ENCODE measurements at places on chromosomes 4 and X. TPM values are rescaled to one million over a fixed set of nuclear protein-coding genes. Genes with fewer than 3 reads are reported as not detected.

NAA11 gene
- total RNA-seq, result not detected

DCHS2 gene
- 0.02 TPM for total RNA-seq

ZCCHC12 gene
- not detected for total RNA-seq

GRCh38 chr4:21749924-21750323, 198.6 kb downstream of the KCNIP4 start:
- H3K27ac ChIP-seq, result no peak overlapping the region
- no peaks in the 10 kb centered on the region for H3K27me3 ChIP-seq
- no peak overlapping the region for H3K4me3 ChIP-seq

- no peak for DNase-seq
- H3K27me3 ChIP-seq, result no peaks in the 10 kb centered on the region
- H3K27ac ChIP-seq, result no peak overlapping the region
- H3K4me1 ChIP-seq, result no peaks in the 10 kb centered on the region
- no peak overlapping the region for H3K4me3 ChIP-seq
Observed at GRCh38 chrX:1137531-1137930, 74.9 kb downstream of the CRLF2 start.

DNA sequence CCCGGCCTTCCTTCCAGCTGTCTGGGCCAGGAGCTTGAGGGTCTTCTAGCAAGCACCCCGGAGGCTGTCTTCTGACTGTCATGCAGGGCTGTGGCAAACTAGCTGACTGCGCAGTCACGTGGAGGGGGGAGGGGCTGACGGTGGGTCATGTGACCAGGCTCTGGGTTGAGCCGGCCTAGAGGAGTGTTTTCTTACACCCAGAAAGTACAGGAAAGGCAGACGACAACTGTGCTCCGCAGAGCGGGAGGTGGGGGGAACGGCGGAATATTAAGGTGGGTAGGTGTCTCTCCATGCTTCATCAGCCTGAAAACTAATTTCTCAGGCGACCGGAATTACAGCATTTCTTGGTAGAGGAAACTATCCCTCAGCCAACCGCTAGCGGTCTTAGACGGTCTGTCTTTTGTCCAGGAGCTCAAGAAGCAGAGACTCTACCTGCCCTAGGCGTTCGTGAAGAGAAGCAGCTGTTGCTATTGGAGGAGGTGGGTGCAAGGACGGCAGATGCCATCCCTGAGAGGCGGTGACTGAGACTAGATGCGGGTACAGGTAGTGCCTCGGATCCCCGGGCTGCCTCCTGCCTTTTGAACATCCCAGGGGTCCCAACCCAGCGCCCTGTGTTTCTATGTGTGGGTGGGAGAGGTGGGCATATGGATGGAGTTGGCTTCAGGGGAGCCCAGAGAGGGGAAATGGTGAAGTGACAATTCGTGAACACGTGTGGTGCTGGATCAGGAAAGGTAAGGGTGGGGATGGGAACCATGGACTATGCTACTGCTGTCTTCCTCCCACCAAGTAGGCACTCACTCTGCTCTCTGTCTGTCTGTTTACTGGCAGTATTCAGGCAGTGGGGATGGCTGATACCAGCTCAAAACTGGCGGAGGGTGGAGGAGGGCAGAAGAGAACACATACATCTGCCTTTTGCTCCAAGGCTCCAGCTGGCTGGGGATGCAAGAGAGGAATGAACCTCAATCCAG, 8.8 kb downstream of the GPRASP1 start:
- H3K4me3 ChIP-seq, result peak overlapping the region; percentile 92
- H3K36me3 ChIP-seq, result peaks cover 4% of the 10 kb centered on the region
- no peaks in the 10 kb centered on the region for H3K27me3 ChIP-seq
- peak overlapping the region; percentile 92 for H3K27ac ChIP-seq

DNA sequence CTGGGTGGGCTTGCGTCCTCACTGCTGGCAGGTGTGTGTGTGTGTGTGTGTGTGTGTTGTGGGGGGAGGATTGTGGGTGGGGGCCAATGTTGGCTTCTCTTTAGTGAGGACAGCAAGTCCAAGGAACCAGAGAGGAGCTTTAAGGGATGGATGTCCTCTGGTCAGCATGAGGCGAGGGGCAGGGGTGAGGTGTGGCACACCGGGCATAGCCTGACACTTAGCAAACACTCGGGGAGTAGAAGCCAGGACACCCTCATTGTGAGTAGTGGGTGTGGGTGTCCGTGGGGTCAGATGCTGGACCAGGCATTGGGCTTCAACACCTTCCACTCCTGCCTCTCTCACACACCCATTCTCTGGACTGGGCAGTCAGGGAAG, 2.8 kb downstream of the SORCS2 start:
- no peak overlapping the region for H3K27ac ChIP-seq
- H3K36me3 ChIP-seq, result no peaks in the 10 kb centered on the region
- DNase-seq, result no peak
- no peak overlapping the region for H3K4me3 ChIP-seq

DNA sequence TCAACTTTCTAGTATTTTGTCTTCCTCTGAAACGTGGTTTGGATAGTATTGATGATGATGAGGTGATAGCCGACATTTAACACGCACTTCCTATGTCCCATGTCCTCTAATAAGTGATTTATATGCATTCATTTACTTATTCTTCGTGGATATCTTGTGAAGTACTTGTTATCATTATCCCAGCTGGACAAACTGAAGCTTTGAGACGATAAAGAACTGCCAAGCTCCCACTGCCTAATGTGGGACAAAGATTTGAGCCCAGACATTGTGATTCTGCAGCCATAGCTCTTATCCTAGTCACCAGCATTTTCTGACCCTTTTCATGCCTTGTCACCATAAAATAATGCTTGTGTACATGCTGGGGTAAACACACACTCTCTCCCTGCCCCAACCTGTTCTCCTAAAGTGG, 92.5 kb downstream of the RAPGEF2 start:
- H3K4me1 ChIP-seq, result peaks cover 7% of the 10 kb centered on the region
- no peak overlapping the region for H3K27ac ChIP-seq
- no peaks in the 10 kb centered on the region for H3K27me3 ChIP-seq
- peaks cover 13% of the 10 kb centered on the region for H3K36me3 ChIP-seq

DNA sequence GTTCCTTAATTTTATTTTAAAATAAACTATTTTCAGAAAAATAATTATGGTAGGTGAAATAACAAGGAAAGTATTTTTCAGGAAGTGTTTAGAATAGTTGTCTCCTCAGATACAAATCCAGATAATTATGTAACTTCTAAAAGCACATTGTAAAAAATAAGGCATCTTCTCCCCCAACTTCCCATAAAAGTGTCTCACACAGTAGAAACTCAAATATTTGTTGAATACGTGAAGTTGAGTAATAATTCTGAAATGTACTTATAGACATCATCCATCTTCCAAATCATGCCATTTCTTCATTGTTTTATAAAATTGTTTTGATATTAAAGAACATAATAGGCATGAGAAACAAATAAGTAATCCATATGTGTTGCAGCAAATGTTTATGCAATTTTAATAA, 18.0 kb downstream of the SHISA3 start:
- no peak for DNase-seq
- H3K27ac ChIP-seq, result no peak overlapping the region
- no peak overlapping the region for H3K4me3 ChIP-seq
- H3K4me1 ChIP-seq, result no peaks in the 10 kb centered on the region
- no peaks in the 10 kb centered on the region for H3K27me3 ChIP-seq

DNA sequence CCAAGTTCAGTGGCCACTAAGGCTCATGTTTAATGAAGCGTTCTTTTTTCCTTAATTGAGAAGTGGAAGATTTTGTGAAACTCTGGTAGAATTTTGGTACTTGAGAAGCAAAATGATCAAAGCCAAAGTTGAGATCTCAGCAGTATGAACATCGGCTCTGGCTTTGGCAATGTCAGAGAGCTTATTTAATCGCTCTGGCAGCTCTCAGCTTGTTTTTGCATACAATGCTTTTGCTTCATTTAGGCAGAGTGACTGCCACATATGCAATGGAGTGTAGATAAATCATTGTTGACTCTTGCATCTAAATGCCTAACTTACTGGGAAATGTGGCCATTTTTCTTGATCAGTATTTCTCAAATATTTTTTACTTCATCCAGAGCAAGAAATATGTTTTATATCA, 135.7 kb downstream of the AASDH start:
- no peaks in the 10 kb centered on the region for H3K4me1 ChIP-seq
- no peak overlapping the region for H3K27ac ChIP-seq
- no peaks in the 10 kb centered on the region for H3K36me3 ChIP-seq

All from activated B cell treated with CpG ODN at 0.5 μM for 24 hours (primary cell).